Pancreas (tissue), 10 donors: ENCODE measurements at places on chromosomes 7 and 10. TPM values are rescaled to one million over a fixed set of nuclear protein-coding genes. Genes with fewer than 3 reads are reported as not detected.

Gene GPR37
- total RNA-seq: 3.9 TPM

Gene NUPR2
- total RNA-seq: 1.2 TPM

Gene EN2
- total RNA-seq: not detected

Gene EPDR1
- 11.3 TPM for total RNA-seq

Gene TAS2R4
- total RNA-seq: 0.75 TPM

Gene RELN
- total RNA-seq: 0.47 TPM

Gene PHKG1
- total RNA-seq: 0.26 TPM

Gene AGR3
- total RNA-seq: 2.8 TPM

Gene SPDYE9
- not detected for total RNA-seq

Gene SPACDR
- 0.24 TPM for total RNA-seq

- no peaks in the 10 kb centered on the region for H3K27me3 ChIP-seq
- DNase-seq: no peak
- H3K4me3 ChIP-seq: no peak within 1 kb of the TSS
- no peak within 1 kb of the TSS for H3K27ac ChIP-seq
These were observed at the start of gene SSC4D for GRCh38 chr7:76409537-76409936. Gene SSC4D, minus strand, starts transcription at chr7:76409697. Its CDS starts 5,258 bp downstream, at chr7:76404439.

DNA sequence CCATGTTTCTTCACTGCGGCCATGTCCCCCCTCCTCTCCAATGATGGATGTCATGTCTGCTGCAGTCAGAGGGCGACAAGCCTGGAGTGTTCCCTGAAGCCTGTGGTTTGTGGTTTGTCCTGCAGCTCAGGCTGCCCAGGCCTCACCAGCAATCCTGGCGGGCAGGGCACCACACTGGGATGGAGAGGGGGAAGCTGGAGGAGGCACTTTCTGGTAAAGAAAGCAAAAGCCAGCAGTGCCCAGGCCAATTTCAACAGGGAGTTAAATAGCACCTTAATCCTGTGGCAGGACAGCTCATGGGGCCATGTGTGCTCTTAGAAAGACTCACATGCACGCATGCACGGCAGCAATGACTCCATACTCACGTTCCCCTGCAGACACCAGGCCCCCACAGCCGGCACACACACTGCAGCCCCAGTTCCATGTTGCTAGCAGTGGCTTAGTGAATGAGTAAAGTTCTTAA is 158.3 kb downstream of the EGFR start:
- peaks cover 65% of the 10 kb centered on the region for H3K36me3 ChIP-seq
- H3K4me3 ChIP-seq: no peak overlapping the region
- no peak for DNase-seq
- no peak overlapping the region for H3K27ac ChIP-seq
- no peaks in the 10 kb centered on the region for H3K27me3 ChIP-seq

DNA sequence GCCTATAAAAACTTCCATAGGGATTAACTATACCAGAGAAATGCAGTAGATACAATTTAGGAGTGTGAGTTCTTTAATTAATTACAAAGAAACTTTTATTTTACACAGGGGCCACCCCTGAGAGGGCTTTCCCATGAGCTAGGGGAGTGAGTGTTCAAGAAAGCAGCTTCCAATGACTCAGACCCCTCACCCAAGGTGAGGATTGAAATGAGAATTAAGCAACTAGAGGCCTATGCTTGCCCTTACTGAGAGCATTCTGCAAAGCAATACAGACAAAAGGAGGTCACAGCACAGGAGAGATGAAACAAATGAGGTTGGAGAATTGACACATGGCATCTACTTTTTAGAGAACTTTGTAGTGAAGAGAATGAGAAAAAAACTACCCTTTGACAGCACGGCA is 301.8 kb downstream of the WDR11 start:
- H3K27me3 ChIP-seq: no peaks in the 10 kb centered on the region
- no peak for DNase-seq
- H3K4me3 ChIP-seq: no peak overlapping the region
- no peaks in the 10 kb centered on the region for H3K4me1 ChIP-seq
- no peaks in the 10 kb centered on the region for H3K36me3 ChIP-seq

DNA sequence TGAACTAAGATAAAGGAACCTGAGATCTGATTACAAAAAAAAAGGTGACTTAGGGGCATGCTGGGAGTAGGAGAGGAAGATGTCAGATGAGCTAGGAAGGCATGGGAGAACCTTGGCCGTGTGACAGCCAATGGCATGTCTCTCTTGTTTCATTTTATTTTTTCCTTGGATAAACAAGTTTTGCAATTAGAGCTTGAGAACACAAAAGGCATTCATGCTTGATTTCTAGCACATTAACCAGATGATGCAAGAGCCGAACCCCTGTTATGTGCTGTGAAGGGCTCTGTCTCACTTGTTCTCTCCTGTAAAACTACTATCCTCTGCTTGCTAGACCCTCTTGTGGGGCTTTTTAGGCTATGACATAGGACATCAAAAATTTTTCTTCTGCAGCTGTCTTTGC is 134.3 kb upstream of the ASAH2 start:
- no peaks in the 10 kb centered on the region for H3K36me3 ChIP-seq
- no peaks in the 10 kb centered on the region for H3K27me3 ChIP-seq
- DNase-seq: no peak
- no peaks in the 10 kb centered on the region for H3K4me1 ChIP-seq

DNA sequence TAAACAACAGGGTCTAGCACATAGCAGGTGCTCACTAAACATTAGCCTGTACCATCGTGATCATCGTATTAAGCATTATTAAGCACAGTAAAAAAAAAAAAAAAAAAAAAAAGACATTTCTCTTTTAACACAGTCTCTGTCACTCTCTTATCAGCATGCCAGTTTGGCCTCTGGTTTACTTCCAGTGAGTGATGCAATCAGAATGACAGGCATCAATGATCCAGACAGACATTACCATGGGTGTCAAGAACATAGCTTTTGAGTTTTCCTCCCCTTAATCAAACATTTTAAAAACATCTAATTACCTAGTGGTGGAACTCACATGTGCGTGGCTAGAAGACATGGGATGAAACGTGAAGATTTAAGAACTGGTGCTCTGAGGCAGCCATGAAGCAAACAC is 115.8 kb downstream of the CTTNBP2 start:
- no peak overlapping the region for H3K4me3 ChIP-seq
- no peak overlapping the region for H3K27ac ChIP-seq
- DNase-seq: no peak
- no peaks in the 10 kb centered on the region for H3K27me3 ChIP-seq

DNA sequence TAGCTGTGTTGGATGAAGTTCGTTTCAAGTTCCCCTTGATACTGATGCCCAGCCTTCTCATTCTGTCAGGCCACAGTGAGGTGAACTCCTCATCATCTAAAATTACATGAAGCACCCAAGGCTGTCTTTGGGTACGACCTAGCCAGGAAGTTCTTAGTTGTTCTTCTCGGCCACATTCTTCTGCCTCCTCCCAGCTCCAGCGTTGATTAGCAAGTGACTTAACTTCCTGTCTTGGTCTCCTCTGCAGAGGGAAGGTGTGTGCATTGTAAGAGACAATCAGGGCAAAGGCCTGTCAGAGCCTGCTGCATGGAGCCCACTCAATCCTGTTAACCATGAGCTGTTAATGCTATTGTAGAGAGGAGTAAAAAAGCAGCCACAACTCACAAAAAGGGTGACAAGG is 43.2 kb upstream of the CPXM2 start:
- H3K4me3 ChIP-seq: no peak overlapping the region
- H3K27me3 ChIP-seq: no peaks in the 10 kb centered on the region
- no peak overlapping the region for H3K27ac ChIP-seq
- no peaks in the 10 kb centered on the region for H3K36me3 ChIP-seq
- H3K4me1 ChIP-seq: no peaks in the 10 kb centered on the region

- peak overlapping the region; percentile 68 for H3K27ac ChIP-seq
- no peak overlapping the region for H3K4me3 ChIP-seq
- no peaks in the 10 kb centered on the region for H3K36me3 ChIP-seq
- DNase-seq: no peak
- no peaks in the 10 kb centered on the region for H3K27me3 ChIP-seq
- peaks cover 10% of the 10 kb centered on the region for H3K4me1 ChIP-seq
These were observed 122.5 kb downstream of the KIAA1217 start for GRCh38 chr10:24331457-24331856.

- no peak overlapping the region for H3K27ac ChIP-seq
- H3K4me3 ChIP-seq: no peak overlapping the region
- H3K36me3 ChIP-seq: no peaks in the 10 kb centered on the region
- no peaks in the 10 kb centered on the region for H3K4me1 ChIP-seq
- H3K27me3 ChIP-seq: no peaks in the 10 kb centered on the region
These were observed 17.4 kb upstream of the INMT start for GRCh38 chr7:30734497-30734896.

- H3K27ac ChIP-seq: no peak overlapping the region
- H3K27me3 ChIP-seq: no peaks in the 10 kb centered on the region
- no peak overlapping the region for H3K4me3 ChIP-seq
- no peak for DNase-seq
- H3K4me1 ChIP-seq: no peaks in the 10 kb centered on the region
These were observed 123.1 kb downstream of the DIP2C start for GRCh38 chr10:566241-566885.

- H3K36me3 ChIP-seq: no peaks in the 10 kb centered on the region
- H3K4me3 ChIP-seq: no peak overlapping the region
- DNase-seq: peak; percentile 56
These were observed 62.8 kb downstream of the TACC2 start for GRCh38 chr10:122051609-122052385.

DNA sequence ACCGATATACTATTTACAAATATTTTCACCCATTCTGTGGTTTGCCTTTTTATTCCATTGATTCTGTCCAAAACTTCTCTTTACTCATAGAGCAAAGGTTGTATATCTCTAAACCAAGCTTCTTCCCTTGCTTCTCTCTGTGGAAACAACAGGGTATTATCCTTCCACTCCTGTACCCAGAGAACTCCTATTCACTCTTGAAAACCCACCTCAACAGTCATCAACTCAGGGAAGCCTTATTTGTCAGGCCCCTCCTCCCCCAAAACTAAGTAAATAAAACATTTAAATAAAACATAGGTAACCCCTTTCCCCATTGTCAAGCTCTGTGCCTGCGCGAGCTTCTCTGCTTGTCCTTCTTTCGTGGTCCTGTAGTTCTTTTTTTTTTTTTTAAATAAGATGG is 44.6 kb downstream of the GTF2IRD1 start:
- no peak for DNase-seq
- no peaks in the 10 kb centered on the region for H3K27me3 ChIP-seq
- no peak overlapping the region for H3K4me3 ChIP-seq
- H3K36me3 ChIP-seq: no peaks in the 10 kb centered on the region
- H3K27ac ChIP-seq: no peak overlapping the region
- H3K4me1 ChIP-seq: peaks cover 24% of the 10 kb centered on the region

DNA sequence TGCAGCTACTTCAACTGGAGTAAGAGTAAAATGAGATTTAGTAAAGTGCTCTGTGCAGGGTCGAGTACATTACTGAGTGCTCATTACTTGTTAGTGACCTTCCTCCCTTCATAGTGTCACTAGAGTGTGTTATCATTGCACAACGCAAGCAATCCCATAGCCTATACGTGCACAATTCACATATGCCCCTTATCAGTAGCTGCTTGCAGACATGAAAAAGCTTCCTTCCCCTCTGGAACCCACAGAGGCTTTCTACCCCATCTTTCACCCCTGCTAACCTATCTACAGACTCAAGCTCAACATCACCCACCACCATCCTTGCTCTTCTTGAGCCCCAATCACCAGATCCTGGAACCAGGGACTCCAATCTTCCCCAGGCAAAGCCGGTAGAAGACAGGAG is 59.3 kb downstream of the C7orf25 start:
- H3K36me3 ChIP-seq: no peaks in the 10 kb centered on the region
- H3K4me1 ChIP-seq: no peaks in the 10 kb centered on the region
- no peak overlapping the region for H3K4me3 ChIP-seq
- no peak overlapping the region for H3K27ac ChIP-seq
- no peak for DNase-seq

GRCh38 chr7:133853706-133854276 is 273.3 kb upstream of the LRGUK start:
- no peak overlapping the region for H3K27ac ChIP-seq
- H3K36me3 ChIP-seq: no peaks in the 10 kb centered on the region
- peaks cover 7% of the 10 kb centered on the region for H3K4me1 ChIP-seq
- no peaks in the 10 kb centered on the region for H3K27me3 ChIP-seq
- DNase-seq: no peak

- no peaks in the 10 kb centered on the region for H3K27me3 ChIP-seq
- no peak for DNase-seq
- H3K4me1 ChIP-seq: no peaks in the 10 kb centered on the region
- no peak overlapping the region for H3K27ac ChIP-seq
- H3K4me3 ChIP-seq: no peak overlapping the region
These were observed 422.2 kb downstream of the PHTF2 start for GRCh38 chr7:78220754-78221153.

DNA sequence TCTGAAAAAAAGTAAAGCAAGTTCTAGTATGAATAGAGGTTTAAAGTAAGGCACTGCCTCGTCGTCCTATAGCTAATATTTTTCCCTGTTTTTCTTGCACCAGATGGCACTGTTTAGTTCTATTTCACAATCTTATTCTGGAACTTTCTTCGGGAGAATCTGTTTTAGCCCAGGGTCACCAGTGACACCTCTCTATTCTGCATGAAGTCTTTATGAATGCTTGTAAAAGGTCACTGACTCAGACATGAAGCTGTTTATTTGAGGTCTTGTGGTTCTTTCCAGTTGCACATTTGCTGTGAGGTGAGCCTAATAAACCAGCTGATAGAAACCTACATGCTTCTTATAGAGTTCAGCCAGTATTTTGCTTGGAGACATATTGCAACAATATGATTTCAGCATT is 444.3 kb downstream of the AUTS2 start:
- no peak overlapping the region for H3K27ac ChIP-seq
- no peak for DNase-seq
- no peaks in the 10 kb centered on the region for H3K36me3 ChIP-seq
- H3K4me3 ChIP-seq: no peak overlapping the region

- no peaks in the 10 kb centered on the region for H3K36me3 ChIP-seq
- H3K27ac ChIP-seq: no peak overlapping the region
- H3K4me3 ChIP-seq: peak overlapping the region; percentile 96
- no peaks in the 10 kb centered on the region for H3K27me3 ChIP-seq
- peaks cover 12% of the 10 kb centered on the region for H3K4me1 ChIP-seq
These were observed 697 bp downstream of the ARPC1A start for GRCh38 chr7:99326408-99326782.

DNA sequence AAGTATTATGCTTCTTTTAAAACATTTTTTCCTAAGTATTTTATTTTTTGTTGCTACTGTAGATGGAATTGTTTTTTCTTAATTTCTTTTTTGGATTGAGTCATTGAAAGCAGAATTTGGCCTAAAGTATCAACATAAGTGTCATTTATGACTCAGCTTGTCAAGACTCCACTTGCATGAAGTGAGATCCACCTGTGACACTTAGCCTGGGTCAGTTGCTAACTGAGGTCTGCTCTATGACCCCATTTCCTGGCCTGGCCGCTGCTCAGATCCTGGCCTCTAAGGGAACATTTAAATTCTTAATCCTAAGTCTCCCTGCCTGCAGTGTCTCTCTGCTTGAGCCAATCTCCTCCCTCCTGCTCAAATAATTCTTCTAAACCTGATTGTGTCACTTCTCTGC is 35.5 kb downstream of the TMEM270 start:
- H3K36me3 ChIP-seq: no peaks in the 10 kb centered on the region
- no peak for DNase-seq
- H3K4me3 ChIP-seq: no peak overlapping the region
- no peak overlapping the region for H3K27ac ChIP-seq
- H3K4me1 ChIP-seq: no peaks in the 10 kb centered on the region
- H3K27me3 ChIP-seq: no peaks in the 10 kb centered on the region

- DNase-seq: no peak
- no peaks in the 10 kb centered on the region for H3K27me3 ChIP-seq
- no peaks in the 10 kb centered on the region for H3K36me3 ChIP-seq
- no peak overlapping the region for H3K27ac ChIP-seq
These were observed 230.7 kb upstream of the DKK1 start for GRCh38 chr10:52083422-52083821.

- H3K27ac ChIP-seq: no peak overlapping the region
- H3K4me3 ChIP-seq: no peak overlapping the region
- DNase-seq: no peak
- H3K36me3 ChIP-seq: no peaks in the 10 kb centered on the region
These were observed 170.2 kb downstream of the AKR1D1 start for GRCh38 chr7:138246428-138246827.
